Activated T-helper 17 cell treated with anti-CD3 and anti-CD28 coated beads, Interleukin-2, amount 50 U/mL, for 72 hours (primary cell): ENCODE measurements at places on chromosomes 4 and X.

- no peak for ATAC-seq
These were observed 105.2 kb upstream of the NOCT start for GRCh38 chr4:138910195-138910913.

- no peak for ATAC-seq
These were observed 5.2 kb upstream of the PDE6B start for GRCh38 chr4:620201-620600.

DNA sequence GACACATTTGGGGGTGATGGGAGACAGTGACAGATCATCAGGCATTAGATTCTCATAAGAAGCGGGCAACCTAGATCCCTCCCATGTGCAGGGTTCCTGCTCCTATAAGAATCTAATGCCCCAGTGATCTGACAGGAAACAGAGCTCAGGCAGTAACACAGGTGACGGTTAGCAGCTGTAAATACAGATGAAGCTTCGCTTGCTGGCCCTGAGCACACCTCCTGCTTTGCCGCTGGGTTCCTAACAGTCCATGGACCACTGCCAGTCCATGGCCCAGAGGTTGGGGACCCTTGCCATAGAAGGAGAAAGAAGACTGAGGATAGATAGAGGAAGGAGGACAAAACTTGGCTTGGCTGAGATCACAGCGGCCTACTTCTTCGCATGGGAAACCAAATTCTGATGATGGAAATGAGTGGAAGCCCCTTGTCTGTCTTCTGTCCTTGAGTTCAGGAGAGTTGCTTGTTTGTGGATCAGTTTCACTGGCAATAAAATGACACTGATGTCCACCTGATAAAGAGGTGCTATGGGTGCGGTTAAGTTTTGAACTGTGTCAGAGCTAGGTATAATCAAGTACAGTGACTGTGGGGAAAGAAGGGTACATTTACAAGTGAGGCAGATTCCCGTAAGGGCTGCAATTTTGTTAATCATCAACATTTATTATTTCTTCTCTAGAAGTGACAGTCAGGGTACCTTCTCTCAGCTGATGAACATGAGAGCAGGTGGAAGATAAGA, 1.7 kb upstream of the TIFA start:
- ATAC-seq, result peak; percentile 25

GRCh38 chr4:88659055-88659889, 38.4 kb downstream of the NAP1L5 start:
- ATAC-seq, result peak; percentile 82

DNA sequence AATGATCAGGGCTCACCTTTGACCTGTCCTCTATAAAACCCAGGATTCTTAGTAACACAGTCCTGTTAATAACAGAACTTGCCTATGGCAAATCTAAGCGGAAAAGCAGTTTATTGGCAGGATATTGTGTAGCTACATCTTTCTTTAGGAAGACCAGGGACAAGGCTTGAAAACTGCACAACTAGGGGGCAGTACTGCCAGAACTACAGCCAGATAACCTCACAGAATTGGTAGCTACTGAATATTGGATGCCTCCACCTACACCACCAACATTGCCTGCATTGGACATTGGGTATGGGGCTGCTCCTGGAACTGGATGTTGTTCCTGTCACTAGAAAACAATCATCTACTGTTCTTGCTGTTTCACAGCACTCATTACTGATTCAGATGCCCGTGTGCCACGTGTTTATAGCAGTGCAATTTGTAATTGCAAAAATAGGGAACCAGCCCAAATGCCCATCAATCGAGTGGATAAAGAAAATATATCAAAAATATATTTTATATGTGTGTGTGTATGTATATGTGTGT, 47.4 kb downstream of the REPS2 start:
- ATAC-seq, result no peak

DNA sequence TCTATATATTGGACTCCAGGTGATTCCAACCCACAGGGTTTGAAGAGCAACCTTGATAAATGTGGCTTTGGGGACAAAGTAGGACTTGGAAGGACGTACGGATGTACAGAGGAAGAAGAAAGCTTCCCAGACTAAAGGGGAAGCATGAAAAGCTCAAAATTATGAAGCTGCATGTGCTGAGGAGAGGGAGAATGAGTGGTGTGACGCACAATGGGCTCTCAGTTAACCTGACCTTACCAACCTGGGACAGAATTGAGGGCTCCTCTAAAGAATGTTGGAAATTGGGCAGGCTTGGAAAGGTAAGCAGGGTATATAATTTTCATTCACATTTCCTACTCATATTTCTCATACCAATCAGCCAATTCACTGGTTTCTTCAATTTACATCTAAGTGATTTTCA, 10.5 kb upstream of the TIGD2 start:
- ATAC-seq, result no peak

- peak; percentile 49 for ATAC-seq
These were observed 23.6 kb upstream of the GPRASP1 start for GRCh38 chrX:102627640-102628039.

GRCh38 chrX:141133272-141133671, 43.7 kb downstream of the LDOC1 start:
- no peak for ATAC-seq

- no peak for ATAC-seq
These were observed 49.8 kb upstream of the PRPS2 start for GRCh38 chrX:12741416-12741815.

DNA sequence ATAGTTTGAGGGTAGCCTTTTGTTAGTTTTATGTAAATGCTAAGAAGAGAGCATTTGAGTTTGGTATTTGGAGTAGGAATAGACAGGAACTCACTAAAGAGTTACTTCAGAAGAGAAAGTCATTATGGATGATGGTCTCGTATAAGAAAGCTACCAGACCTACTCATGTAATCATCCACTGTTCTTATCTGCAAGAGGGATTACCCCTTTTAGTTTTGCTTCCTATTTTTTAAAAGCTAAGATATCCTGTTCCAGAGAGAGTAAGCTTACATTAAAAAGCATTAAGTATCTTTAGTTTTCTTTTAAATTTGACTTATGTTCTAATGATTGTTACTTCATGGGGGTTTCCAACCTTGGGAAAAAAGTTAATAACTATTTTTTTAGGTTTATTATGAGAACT, 12.5 kb upstream of the ART3 start:
- ATAC-seq, result no peak

- ATAC-seq, result no peak
These were observed 220.1 kb downstream of the IQCM start for GRCh38 chr4:149595500-149595899.

- ATAC-seq, result no peak
These were observed 9.0 kb downstream of the KLHL8 start for GRCh38 chr4:87211249-87211952.

DNA sequence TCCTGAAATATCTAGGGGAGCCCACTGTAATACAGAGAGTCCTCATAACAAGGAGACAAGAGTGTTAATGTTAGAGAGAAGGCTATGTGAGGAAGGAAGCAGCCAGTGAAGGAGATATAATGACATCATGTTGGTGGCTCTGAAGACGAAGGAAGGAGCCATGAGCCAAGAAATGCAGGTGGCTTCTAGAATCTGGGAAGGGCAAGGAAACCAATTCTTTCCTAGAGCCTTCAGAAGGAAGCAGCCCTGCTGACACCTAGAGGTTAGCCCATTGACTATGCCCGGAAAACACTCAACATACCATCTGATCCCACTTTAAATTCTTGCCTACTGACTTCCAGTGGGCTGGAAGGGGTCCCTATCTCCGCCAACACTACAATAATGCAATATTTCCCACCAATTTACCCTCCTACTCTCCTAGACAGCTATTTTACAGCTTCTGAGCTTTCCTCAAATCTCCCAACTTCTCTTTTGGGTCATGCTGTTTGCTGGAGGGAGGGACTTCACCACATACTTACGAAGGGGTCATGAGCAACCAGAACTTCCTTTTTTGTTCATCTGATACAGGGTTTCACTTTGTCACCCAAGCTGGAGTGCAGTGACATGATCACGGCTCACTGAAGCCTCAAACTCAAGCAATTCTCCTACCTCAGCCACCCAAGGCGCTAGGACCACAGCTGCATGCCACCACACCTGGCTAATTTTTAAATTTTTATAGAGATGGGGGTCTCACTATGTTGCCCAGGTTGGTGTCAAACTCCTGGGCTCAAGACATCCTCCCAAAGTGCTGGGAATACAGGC, 25.2 kb upstream of the G3BP2 start:
- ATAC-seq, result peak; percentile 89

GRCh38 chrX:106415276-106415895, 196.4 kb upstream of the RADX start:
- ATAC-seq, result no peak

- ATAC-seq, result no peak
These were observed 21.7 kb upstream of the SPP1 start for GRCh38 chr4:87953826-87954225.

GRCh38 chr4:125620066-125620860, 305.5 kb downstream of the FAT4 start:
- ATAC-seq, result no peak

DNA sequence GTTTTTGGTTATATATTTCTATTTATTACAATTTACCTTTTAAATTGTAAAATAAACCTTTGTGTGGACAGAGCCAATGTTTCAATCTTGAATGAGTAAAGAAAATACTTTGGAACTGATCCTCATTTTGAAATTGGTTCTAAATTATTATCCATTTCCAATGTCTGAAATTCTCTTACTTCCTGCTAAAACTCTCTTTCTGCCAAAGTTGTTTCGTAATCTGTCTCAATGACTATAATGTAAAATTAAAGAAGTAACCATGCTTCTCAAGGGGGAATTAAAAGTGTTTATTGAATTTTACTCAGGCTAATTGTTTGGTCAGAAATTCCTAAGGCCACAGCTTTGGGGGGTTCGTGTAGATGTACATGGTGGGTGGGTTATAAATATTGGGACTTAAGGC, 34.8 kb downstream of the YIPF6 start:
- no peak for ATAC-seq

DNA sequence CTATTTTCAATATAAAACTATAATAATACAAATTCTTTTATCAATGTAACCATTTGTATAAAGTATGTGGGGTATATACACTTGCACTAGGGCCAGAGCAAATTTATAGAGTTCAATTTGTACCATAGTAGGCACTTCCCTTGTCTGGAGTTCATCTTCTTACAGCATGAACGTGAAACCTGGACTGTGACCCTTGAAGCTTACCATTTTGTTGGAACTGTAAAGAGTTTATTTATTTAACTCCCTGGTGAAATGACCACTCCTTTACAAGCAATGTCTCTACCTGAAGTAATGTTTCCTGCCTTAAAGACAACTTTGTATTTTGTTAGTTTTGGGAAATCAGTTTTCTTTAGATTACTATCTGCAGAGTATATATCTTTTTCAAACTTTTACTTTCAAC, 188.2 kb downstream of the ARAP2 start:
- no peak for ATAC-seq

DNA sequence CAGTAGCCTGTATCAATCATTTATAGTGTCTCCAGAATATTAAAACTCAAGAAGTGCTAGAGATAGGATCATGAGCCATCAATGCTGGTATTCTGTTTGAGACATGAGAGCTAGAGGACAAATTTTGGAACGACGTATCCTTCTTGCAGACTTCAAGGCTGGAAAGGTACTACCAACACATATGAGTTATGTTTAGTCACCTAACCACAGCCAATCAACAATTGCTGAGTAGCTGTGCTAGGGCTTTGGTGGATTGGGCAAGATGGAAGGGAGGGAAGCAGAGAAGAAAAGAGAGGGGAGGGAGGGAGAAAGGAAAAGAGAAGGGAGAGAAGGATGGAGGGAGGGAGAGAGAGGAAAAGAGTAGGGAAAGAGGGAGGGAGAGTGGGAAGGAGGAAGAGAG, 21.6 kb upstream of the RAI2 start:
- ATAC-seq, result no peak

GRCh38 chr4:12022409-12022808, 593.7 kb upstream of the HS3ST1 start:
- no peak for ATAC-seq

- no peak for ATAC-seq
These were observed 38.0 kb upstream of the GPR78 start for GRCh38 chr4:8541981-8542715.

- no peak for ATAC-seq
These were observed 152.4 kb upstream of the SPIN4 start for GRCh38 chrX:63503541-63503940.

GRCh38 chrX:56728321-56728720, 722 bp upstream of the NBDY start:
- no peak for ATAC-seq

DNA sequence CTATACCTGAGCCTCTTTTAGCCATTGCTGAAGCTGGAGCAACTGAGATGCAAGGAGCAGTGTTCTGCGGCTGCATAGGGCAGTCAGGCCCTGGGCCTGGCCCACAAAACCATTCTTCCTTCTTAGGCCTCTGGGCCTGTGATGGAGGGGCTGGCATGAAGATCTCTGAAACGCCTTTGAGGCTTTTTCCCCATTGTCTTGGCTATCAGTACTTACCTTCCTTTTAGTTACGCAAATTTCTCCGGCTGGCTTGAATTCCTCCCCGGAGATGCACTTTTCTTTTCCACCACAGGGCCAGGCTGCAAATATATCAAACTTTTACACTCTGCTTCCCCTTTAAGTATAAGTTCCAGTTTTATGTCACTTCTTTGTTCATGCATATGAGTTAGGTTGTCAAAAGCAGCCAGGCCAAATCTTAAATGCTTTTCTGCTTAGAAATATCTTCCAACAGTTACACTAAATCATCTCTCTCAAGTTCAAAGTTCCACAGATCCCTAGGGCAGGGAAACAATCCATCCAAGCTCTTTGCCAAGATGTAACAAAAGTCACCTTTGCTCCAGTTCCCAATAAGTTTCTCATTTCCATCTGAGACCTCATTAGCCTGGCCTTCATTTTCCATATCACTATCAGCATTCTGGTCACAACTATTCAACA, 194.4 kb upstream of the PCDH7 start:
- no peak for ATAC-seq

DNA sequence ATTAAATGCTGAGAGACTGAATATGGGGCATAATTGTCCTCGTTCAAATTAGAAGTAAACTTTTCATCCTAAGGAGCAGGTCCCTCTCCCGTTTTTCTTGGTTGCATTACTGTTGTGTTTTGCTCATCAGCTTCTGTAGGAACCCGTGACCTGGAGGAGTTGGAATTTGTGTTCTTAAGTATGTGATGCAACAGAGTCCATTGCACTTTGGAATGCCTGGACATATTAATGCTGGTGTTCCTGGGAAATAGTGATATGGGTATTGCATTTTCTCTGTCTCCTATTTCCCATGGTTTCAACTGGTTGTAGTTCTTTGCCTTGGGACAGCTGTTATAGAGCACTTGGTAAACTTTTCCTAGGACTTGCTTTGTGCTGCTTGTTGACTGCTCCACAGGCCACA, 417.8 kb upstream of the LCORL start:
- ATAC-seq, result no peak

DNA sequence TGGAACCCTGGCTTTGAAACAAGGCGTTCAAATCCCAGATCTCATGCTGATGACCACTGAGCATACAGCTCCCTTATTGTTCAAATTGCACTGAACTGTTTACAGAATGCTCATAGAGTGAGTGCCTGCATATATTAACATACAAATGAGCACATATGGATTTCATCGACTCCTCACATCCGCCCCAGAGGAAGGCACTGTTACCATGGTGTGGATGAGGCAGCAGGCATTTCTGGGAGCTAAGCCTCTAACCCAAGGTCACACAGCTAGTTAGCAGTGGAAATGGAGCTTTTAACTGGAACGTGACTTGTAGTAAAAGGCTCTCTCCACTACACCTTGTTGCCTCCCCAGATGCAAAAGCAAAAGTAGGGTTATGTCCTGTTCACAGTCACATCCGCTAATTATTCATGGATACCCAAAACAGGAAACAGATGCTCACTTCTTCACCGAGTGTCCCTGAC, 289.7 kb downstream of the STK32B start:
- ATAC-seq, result no peak

- no peak for ATAC-seq
These were observed 17.8 kb downstream of the SCD5 start for GRCh38 chr4:82780752-82781231.
